ENCODE measurements at places on chromosomes 12 and 14.

- no peak for DNase-seq
These were observed 33.6 kb downstream of the CEP83 start for GRCh38 chr12:94426049-94426448.

DNA sequence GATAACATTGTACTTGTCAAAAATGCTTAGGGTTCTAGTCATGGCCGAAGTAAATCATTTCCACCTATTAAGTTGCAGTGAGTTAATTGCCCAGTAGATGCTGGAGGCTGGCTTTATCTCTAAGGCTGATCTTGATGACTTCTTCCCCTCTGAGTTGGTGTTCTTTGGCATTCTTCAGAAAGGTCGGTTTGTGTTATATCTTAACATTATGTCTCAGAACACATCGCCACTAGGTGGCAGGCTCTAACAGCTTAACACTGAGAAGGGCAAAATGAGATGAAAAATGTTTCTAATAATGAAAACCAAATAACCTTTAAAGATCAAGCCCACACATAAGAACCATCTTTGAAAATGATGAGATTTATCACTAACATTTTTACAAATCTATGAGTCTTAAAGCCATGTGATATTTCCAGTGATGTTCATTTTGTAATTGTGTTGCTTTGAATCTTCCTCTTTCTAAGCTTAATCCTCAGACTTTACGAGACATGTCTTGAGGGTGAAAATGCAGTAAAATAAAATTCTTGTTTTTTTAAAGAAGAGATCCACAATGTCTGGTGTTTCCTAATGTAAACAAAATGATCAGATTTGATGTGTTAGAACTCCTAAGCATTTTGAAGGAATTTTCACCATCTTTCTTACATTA lies 28.6 kb downstream of the SUDS3 start:
- DNase-seq: no peak

- DNase-seq: no peak
These were observed 128.1 kb downstream of the DACT1 start for GRCh38 chr14:58765843-58766242.

DNA sequence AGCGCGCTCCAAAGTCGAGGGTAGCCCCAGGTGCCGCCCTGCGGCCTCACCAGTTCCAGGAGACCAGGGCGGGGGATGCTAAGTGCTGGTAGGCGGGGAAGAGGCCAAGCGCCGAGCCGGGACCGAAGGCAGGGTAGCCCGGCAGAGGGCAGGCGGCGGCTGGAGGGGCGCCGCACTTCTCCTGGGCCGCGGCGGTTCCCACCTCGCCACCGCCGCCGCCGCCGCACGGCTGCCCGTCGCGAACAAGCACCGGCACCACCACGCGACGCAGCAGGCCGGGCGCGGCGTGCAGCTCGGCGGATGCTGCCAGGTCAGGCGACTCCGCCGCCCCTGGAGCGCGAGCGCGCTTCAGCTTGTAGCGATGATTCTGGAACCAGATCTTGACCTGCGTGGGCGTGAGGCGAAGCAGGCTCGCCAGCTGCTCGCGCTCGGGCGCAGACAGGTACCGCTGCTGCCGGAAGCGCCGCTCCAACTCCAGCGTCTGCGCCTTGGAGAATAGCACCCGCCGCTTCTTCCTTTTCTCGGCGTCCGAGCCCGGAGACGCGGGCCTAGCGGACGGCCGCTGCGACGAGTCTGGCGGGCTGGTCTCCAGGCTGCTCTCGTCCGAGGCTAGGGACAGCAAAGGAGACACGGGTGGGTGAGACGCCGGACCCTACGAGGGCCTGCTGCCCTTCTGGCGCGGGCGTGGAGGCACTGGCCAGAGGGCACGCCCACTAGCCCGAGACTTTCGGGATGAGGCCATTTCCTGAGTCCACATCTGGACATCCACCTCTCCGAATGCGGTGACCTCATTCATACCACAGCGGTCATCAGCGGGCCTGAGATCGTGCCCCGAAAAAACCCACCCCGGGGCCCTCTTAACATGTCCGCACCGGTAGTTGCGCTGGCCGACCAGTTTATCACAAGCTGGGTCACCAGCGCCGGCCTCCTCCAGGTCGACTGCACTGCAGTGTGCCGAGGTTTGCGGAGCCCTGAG lies 1.3 kb downstream of the NKX2-8 start:
- DNase-seq: no peak

DNA sequence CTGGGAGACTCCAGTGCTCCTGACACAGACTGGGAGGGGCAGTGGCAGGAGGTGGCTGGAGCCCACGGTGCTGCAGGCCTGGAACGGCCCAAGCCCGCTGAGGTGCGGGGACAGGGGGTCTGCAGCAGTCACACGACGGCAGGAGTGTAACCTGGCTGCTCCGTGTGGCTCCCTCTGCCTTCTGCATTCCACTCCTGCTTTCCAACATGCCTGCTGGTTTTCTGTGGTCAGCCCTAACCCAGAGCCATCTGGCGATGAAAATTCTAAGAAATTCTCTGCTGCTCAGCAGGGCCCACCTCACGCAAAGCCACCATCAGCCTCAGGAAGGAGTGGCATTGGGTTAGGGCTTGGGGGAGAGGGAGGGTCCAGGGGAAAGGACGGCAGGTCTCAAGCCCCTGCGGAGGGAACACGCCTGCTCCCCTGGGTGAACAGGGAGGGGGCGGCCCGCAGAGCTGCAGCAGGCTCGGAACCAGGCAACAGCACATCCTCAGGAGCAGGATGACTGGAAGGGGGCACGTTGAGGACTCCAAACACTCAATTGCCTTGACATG lies 5.0 kb upstream of the FBRSL1 start:
- DNase-seq: no peak

GRCh38 chr12:26822026-26822425 lies 11.0 kb downstream of the ITPR2 start:
- DNase-seq: no peak

- DNase-seq: no peak
These were observed 38.4 kb downstream of the GALNT16 start for GRCh38 chr14:69298131-69299071.

DNA sequence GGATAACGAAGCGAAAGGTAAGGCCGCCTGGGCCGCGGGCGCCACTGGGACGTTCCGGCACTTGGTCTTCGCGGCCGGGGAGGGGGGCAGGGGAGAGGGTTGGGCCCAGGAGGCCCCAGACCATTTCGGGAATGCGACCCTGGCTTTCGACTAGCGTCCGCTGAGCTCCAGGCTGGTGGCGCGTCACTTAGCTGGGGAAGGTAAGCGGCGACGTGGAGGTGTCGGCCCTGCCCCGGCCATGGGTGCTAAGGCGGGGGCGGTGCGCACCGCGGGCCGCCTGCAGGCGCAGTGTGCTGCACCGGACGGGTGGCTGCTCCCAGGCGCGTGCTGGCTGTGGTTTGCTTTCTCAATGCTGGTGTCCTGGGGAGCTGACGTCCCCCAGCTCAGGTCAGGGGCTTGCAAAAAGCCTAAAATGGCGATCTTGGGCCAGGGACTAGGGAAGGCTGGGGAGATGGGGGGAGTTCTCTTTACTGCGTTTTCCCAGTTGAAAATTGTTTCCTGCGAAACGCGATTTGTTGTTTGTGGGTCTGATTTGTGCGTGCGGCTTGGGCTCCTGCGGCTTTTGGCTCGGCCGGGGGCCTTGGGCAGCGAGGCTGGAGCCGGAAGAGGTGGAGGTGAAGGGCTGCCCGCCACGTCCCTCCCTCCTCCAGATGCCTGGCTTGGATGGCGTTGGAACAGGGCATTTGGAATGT lies 1.2 kb downstream of the HOXC10 start:
- DNase-seq: no peak

DNA sequence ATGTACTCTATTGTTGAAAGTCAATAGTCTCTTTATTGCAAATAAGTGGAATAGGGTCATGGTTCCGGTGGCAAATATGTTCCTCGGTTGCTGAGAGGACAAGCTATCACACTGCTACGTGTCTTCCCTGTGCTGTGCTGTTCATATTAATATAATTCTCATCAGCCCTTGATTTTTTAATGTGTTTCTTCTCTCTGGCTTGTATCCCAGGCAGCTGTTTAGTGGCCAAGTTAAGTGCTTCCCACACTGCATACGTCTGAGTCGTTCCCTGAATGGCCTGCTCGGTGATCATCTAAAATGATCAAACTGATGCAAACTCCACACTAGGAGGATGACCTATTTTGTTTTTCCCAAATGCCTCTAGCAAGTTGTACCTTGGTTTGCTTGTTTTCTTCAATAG lies 186.4 kb downstream of the ANO6 start:
- no peak for DNase-seq

DNA sequence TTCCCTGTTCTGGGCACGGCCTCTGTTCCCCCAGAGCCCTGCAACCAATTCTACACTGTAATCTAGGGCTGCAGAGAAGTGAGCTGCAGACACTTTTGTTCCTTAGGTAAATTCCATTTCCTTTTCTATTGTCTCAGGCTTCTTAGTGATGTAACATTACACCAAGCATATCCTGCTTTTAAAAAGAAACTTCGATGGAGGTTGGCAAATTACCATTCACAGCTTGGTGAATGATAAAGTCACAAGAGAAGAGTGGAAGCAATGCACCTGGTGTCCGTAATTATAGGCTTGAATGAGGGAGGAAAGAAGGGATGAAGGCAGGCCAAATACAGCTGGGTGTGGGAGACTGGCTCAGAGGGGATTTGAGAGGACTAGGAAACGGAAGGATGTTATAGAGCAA lies 68.6 kb downstream of the PPM1A start:
- no peak for DNase-seq

GRCh38 chr12:12804011-12804410 lies 9.1 kb upstream of the DDX47 start:
- DNase-seq: no peak

DNA sequence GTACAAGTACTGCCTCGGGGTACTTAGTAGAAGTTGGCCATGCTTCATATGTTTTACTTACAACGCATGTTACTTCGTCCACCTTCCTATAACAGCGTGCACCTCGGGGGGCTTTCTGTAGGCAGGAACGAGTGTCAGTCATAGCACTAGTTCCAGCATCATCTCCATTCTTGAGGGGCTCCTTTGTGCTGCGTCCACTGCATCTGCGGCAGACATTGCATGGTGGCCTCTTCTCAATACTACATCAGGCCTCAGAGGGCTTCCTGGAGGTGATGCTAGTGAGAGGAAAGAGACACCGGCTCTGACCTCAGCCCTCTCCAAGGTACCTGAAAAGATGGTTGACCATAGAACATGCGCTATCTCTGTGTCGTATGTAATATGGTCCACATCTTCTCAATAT lies 121.2 kb upstream of the RTL1 start:
- DNase-seq: no peak

DNA sequence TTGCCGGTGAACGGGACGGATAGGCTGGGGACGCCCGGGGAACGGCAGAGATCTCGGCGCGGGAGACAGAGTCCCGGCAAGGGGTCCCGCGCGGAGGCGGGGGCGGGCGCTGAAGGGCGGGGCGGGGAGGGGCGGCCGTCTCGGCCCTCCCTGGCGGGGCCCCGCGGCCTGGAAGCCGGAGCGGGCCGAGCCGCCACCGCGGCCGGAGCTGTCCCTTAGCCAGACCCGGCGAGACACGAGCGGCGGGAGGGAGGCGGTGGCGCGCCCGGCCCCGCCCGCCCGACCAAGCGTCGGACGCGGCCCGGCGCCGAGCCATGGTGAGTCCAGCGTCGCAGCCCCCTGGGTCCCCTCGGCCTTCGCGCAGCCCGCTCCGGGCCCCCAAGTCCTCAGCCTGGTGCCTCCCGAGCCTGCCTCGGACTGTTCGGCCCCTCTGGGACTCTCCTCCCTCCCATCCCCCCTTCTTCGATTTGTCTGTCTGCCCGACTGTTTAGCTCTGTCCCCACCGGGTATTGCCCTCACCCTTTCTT lies at the start of gene ARHGEF40:
Gene ARHGEF40 (plus strand): TSS at position 222 of the 527 bp plus-strand sequence. CDS start 93 bp downstream, at position 315.
- DNase-seq: no peak

- no peak for DNase-seq
These were observed 1127.0 kb downstream of the BCL11B start for GRCh38 chr14:98144964-98145363.

- DNase-seq: no peak
These were observed 45.8 kb upstream of the P2RX7 start for GRCh38 chr12:121086781-121087295.

GRCh38 chr14:99572173-99572999 lies 31.6 kb downstream of the CCDC85C start:
- no peak for DNase-seq

- DNase-seq: no peak
These were observed 13.9 kb downstream of the ATL1 start for GRCh38 chr14:50573862-50574261.

DNA sequence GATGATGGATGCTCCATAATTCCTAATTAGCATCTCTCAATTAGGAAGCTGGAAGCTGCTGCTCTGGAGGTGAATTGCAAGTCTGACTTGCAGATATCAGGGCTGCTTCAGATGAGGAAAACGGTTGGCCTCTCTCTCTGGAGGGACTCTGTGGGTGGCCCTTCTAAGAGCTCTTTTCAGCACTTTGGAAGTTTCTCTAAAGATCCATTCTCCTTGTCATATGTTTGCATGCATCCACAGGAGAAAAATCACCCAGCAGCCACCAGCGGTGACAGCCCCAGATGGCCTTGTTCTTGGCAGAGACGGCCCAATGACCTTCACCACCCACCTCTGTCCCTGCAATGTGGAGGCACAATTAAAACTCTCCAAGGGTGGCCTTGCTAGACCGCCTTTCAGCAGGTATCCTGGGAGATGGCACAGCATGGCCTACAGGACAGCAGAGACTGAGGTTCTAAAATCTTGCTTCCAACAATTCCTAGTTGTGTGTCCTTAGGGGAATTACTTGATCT lies 42.3 kb downstream of the KSR2 start:
- no peak for DNase-seq

GRCh38 chr12:74337951-74338350 lies 199.7 kb upstream of the ATXN7L3B start:
- DNase-seq: no peak

DNA sequence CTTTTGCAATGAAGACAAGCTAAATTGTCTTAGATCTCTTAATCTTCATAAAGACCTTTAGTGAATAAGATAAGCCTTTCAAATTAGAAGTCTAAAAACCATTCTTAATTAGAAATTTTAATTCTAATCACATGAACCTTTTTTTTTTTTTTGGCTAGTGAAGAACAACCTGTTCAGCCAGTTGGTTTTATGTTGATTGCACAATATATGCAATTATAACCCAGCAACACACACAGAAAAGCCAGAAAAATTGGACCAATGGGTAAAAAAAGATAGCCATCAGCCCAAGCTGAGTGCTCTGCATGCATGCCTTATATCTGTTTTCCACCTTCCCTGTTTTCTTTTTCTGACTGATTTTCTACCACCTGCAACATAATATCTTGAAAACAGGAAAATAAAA lies 252.2 kb downstream of the SYT10 start:
- DNase-seq: no peak

GRCh38 chr12:7142056-7142644 lies 12.0 kb downstream of the CLSTN3 start:
- no peak for DNase-seq

Data from stimulated activated CD8-positive, alpha-beta memory T cell treated with anti-CD3 and anti-CD28 coated beads, Interleukin-15, amount 100 ng/mL, for 4 hours (primary cell).